ENCODE measurements at places on chromosomes 1 and 21.

DNA sequence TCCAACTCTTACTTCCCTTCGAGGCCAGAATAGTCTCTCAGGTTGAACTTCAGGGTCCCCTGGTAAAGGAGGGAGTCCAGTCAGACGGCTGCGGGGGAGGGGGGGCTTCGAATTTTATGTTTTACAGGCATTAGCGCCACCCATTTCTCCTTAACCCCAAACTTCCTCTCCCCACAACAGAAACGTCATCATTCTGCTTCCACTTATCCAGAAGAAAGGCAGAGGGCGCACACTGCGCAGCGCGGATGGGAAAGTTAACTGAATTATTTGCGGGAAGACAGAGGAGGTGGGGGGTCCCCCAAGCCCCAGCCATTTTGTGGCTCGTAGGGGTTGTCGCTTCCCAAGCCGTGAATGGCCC lies 529 bp upstream of the PRMT2 start:
- DNase-seq: peak; percentile 89

- no peak for DNase-seq
These were observed 113.7 kb upstream of the DPYD start for GRCh38 chr1:98034505-98034904.

- DNase-seq: no peak
These were observed 32.6 kb downstream of the GIPC2 start for GRCh38 chr1:78078358-78078757.

DNA sequence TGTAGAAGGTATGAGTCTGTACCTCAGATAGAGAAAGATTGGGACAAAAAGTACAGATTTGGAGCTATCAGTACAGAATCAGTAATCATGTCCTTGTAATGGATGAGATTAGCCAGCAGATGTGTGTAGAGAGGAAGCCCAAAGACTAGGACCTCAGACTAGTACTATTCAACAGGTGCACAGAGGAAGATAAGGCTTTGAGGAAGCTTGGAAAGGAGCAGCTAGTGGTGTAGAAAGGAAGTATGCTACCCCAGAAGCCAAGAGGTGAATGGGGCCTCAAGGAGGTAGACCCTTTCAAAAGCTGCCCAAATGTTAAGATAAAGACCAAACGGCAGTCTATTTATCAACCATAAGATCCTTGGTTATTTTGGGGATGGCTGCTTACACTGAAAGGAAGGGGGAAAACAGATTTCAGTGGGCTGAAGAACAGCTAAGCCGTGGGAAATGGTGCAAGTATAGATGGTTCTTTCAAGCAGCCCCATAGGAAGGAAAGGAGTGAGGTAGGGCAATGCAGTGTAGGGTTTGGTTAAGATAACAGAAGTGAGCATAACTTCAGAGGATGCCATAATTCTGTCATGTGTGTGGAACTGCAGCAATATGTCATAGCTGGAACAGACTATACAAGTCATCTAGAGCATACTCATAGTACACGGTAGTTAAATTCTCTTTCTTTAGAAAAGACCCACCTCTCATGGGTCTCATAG lies 221.7 kb downstream of the HHIPL2 start:
- no peak for DNase-seq

GRCh38 chr21:37047079-37047478 lies 25.8 kb downstream of the PIGP start:
- DNase-seq: no peak

DNA sequence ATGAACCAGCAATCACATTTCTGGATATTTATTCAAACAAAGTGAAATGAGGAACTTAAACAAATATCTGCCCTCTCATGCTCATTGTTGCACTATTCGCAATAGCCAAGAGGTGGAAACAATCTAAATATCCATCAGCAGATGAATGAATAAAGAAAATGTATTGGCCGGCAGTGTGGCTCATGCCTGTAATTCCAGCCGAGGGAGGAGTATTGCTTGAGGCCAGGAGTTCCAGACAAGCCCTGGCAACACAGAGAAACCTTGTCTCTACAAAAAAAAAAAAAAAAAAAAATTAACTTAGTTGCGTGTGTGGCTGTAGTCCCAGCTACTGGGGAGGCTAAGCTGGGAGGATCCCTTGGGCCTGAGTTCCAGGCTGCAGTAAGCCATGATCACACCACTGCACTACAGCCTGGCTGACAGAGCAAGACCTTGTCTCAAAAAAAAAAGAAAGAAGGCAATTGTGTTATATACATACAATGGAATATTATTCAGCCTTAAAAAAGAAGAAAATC lies 191.4 kb downstream of the AKT3 start:
- DNase-seq: peak; percentile 21

DNA sequence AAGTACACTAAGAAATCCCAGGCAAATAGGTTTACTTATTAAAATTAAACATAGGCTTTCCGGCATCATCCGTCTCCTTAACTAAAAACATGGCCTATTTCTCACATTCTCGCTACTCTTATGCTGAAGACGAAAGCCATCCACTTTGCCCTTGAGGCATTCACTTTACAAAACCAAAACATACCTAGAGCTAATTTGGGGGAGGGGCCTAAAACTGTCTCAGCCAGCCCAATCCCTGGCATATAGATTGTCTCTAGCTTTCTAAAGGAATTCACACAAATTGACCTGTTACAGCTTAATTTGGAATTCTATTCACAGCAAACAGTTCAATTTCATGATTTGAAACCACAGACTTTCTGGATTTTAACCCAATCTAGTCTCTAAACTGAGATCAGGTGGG lies 34.8 kb downstream of the SLC35D1 start:
- DNase-seq: no peak

DNA sequence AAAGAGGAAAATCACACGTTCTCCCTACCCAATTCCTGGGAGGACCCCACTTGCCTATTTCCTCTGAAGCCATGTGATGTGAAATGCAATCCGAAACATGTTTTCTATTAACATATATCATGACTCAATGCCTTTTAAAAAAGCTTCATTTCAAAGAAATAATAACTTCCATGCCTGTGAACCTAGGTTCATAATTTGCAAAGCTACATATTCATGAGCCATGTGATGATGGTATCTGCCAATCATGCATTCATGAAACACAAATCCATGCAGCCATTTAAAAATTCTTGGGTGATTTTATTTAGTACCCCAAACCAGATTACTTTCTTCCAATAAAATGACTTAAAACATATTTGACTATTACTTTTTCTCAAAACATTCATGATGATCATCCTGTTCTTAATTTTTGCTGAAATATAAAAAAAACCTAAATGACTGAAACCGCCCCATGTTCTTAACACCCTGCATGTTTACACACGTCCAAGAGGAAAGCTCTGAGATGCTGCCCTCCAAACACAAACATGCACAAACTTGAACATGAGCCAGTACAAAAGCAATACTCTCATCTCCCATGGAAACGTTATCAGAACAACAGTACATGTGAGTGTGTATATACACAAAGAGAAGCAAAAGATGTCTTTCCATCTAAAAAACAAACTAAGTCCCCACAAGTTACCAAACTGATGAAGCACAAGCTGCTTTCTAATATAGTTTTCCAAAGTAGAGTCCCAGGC lies 140.1 kb downstream of the TGFBR3 start:
- DNase-seq: no peak

DNA sequence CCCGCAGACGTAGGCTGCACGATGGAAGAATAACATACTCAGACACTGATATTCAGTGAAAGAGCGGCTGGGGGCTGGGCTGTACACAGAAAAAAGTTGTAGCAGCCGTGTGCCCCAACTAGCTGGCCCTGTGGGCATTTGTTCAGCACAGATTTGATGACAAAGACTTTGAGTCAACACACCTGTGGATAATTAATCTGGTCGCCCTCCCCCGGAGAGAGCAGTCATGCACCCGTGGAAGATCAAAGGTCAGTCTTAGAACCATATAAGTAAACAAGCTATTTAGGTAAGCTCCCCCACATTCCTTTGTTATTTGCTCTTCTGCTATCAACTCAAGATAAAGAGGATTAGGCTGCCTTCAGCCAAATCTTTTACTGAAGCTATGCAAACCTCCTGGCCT lies 148.4 kb upstream of the HMCN1 start:
- DNase-seq: no peak

DNA sequence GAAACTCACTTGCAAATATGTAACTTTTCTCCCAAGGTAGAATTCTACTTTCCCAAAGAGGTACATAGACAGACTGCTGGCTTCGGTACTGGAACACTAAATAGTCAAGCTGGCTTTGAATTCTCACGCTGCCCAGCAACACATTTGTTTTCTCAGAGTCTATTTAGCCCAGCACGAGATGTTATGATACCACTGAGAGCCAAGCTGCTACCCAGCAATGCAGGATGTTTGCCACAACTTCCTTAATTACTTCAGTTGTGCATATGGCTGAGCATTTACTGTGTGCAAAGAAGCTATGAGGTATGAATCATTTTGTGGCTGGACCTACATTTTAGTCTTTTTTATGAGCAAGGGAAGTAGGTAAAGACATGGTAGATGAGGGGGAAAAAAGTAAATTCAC lies 793.2 kb downstream of the PLA2G4A start:
- DNase-seq: no peak

DNA sequence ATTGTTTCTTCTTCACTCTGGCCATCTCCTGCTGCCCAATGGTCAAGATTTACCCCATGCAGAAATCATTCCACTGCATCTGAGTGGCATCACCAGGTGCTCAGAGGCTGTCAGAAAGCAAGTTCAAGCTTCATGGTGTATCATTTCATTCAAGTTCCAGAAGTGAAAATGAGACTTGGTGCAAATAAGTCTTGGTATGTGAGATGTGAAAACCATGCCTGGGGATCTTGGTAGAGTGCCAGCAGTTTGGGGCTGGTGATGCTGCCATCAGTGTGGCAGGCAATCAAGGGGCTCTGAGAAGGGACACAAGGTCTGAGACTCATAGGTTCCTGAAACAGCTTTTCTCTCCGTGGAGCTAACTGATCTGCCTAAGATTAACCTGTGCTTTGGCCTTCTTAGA lies 52.0 kb downstream of the CD2 start:
- DNase-seq: no peak

DNA sequence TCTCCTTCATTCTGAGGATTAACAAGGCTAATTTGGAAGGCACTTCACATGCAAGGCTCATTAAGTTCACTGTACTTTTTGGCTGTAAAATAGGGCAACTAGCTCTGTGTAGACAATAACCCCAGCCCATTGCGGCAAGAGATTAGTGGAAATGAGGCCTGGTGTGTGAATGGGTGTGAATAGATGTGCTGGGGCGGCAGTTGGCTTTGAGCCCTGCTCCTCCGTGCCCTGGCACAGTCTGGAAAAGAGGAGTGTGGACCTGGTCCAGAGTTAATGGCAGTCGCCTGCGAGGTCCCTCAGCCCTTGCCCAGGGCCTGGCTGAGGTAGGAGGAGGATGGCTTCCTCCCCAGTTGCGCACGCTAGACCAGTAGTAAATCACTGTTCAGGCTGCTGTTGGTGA lies 4.8 kb downstream of the KISS1 start:
- DNase-seq: no peak

DNA sequence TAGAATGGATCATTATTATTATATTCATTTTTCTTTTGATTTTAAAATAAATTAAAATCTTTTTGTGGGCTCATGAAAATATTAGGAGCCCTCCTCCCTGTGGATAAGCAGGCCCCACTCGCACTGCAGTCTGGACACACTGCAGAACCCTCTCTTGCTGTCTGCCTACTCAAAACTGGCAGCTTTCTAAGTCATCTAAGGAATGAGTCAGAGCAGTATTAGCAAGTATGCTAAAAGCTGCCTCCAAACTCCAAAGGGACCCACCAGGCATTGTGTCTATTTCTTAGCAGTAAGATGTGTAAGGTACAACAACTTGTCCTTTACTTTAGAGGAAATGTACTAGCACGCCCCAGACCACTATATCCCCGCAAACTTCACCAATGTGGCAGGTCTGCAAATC lies 108.8 kb downstream of the SYF2 start:
- peak; percentile 16 for DNase-seq

DNA sequence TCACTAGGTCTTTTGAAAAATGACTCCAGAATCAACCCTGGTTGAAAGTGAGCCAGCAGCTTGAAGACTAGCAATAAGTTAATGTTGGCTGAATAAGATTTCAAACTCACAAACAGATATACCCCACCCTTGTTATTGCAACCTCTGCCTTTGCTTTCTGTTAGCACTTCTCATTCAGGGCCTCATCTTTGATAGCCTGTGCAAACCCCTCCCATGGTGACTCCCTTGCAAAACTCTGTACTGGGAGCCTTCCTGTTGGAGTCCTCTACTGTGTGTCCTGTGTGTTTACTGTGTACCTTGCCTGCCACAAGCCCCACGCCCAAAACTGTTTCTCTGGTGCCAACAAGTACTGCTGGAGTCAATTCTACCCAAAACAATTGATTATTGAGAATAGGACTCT lies 50.2 kb downstream of the ZNF678 start:
- no peak for DNase-seq

DNA sequence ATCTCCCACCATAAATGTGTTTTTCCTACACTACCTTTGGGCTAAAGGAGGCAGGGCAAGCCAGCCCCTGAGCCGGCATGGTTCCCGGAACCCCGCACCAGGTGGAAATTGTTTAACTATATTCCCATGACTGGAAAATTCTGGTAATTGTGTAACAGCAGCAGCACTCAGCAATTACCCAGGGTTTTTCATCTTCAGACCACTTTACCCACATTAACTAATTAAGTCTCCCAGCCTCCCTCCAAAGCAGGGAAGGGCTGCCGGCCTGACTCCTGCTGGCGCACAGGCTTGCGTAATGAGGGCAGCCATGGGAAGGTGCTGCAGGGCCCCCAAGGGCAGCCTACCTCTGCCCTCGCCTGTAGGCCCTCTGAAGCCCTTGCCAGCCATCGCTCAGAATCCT lies 140.7 kb upstream of the VAMP3 start:
- DNase-seq: no peak

DNA sequence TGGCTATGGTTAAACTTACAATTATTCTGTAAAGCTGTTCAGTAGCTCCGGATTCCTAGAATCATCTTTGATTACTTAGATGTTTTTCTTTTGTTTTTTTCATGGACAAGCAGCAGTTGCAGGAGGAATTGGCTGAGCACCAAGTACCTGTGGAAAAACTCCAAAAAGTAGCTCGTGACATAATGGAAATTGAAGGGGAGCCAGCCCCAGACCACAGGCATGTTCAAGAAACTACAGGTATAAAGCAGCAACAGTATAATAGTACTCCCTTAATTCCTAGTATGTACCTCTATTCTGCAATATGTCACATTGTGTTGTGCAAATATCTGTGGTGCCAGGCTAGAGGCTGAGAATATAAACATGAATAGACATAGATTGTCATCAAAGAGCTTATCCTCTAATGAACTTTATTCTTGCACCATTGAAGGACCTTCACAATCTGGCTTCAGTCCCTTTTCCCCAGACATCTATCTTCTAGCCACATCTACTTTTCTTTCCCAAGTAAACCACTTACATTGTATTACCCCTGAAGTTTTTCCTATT lies 132.3 kb upstream of the BMP8A start:
- DNase-seq: no peak

GRCh38 chr1:186710696-186711095 lies 30.5 kb upstream of the PTGS2 start:
- DNase-seq: no peak

- peak; percentile 44 for DNase-seq
These were observed 276.9 kb upstream of the SNX7 start for GRCh38 chr1:98384461-98385141.

DNA sequence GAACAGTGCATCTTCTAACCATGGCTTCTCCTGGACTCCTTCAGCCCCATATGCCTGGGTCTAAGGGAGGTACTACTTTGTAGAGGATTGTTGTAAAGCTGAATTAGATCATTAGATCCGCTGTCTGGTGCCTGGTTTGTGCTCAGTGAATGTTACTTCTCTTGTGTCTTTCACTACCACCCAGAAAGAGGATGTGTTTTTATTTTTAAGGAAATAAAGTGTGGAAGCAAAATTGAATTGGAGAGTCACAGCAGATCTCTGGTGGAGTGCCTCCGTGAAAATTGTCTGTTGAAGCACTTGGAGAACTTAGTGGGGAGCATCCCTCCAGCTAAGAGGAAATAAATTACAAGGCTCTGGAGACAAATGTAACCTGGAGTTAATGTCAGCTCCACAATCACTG lies 101.8 kb upstream of the ARTN start:
- DNase-seq: no peak
